Activated CD4-positive, alpha-beta T cell treated with anti-CD3 and anti-CD28 coated beads, Interleukin-2, amount 10 ng/mL, durations not matched to agents 24 days and 14 days (primary cell): ENCODE measurements at places on chromosomes 7 and 10. TPM values are rescaled to one million over a fixed set of nuclear protein-coding genes. Genes with fewer than 3 reads are reported as not detected.
A peak's percentile ranks its signal among the peaks of the same experiment; 100 is the strongest.

OPALIN gene
- total RNA-seq: not detected in 2 replicates

ADGRA1 gene
- total RNA-seq: not detected in 2 replicates

UNC5B gene
- total RNA-seq: 0.02 and 0.14 TPM in 2 replicates

CSGALNACT2 gene
- total RNA-seq: 24.7 and 25.9 TPM in 2 replicates

MYOF gene
- 23.8 and 25.4 TPM in 2 replicates for total RNA-seq

OR2A5 gene
- not detected in 2 replicates for total RNA-seq

GAD2 gene
- total RNA-seq: not detected in 2 replicates

PI4K2A gene
- 17.8 TPM in 2 replicates for total RNA-seq

CYP26C1 gene
- total RNA-seq: 0.07 and 0.12 TPM in 2 replicates

SFRP4 gene
- total RNA-seq: not detected in 2 replicates

LIPJ gene
- total RNA-seq: not detected in 2 replicates

- DNase-seq: no peak
Measured at GRCh38 chr7:1463676-1464223, 4.5 kb upstream of the MICALL2 start.

GRCh38 chr10:48879451-48879850 is 60.2 kb downstream of the LRRC18 start:
- peak; percentile 36 for DNase-seq

DNA sequence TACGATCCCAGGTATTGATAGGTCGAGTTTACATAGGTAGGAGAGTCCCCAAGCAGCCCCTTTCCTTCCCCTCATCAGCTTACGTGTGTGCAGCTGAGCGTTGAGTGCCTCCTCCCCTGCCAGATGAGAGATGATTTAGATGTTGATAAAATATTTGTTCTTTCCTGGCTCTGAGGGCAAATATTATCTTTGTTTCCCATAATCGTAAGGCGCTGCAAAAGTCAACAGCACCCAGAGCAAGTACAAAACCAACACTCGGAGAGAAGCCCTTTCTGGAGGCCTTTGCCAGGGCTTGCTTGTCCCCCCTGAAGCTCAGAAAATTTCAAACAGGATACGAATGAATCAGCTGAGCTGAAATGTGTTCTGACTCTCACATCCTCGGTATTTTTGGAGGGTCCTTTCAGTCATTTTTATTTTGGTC is 683.2 kb downstream of the LRMDA start:
- no peak for DNase-seq

GRCh38 chr7:41698726-41699125 is 4.2 kb downstream of the INHBA start:
- DNase-seq: no peak

DNA sequence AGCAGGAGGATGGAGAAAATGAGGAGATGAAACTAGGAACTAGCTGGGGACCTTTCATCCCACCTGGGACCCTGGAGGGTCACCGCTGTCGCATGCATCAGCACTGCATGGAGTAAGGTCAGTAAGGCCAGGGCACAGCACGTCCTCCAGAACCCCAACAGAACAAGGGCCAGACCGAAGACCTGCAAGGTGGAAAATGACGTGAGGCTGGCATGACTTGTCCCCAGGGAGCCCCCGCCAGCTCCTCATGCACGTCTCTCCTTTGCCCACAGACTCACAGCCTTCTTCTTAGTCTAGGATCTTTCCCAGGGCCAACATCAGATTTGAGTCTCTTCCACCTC is 4.7 kb downstream of the ZNF488 start:
- DNase-seq: no peak

DNA sequence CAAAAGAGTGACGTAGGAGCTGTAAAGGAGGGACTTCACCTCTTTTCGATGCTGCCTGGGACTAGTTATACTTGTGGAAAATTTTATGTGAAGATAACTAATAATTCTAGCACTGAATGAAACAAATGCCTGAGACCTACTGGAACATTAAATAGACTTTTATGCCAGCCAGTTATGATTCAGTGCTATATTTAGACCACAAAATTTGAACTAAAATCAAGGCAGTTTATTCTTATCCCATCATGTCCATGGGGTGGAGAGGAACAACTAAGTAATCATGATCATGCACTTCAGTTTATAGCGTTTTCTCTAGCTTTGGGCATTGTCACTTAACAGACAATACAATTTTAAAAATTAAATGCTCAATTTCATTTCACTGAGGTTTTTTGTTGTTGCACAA is 76.7 kb downstream of the ZEB1 start:
- DNase-seq: no peak

DNA sequence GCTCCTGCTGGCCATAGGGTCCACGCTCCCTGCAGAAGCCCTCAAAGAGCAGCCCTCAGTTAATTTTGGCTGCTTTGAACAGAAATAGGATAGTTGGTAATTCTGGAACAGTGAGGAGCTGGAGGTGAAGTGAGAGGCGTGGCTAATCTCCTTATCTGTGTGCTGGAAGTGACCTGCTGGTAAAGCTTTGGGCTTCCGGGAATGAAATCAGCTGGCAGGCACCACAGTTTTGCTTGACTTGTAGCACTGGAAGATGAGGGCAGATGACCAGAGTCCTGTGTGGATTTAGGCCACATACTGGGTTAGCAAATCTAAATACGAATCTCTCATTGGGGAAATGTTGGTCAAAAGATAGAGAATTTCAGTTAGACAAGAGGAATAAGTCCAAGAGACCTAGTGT is 10.2 kb downstream of the ATP6V0E2 start:
- DNase-seq: no peak

DNA sequence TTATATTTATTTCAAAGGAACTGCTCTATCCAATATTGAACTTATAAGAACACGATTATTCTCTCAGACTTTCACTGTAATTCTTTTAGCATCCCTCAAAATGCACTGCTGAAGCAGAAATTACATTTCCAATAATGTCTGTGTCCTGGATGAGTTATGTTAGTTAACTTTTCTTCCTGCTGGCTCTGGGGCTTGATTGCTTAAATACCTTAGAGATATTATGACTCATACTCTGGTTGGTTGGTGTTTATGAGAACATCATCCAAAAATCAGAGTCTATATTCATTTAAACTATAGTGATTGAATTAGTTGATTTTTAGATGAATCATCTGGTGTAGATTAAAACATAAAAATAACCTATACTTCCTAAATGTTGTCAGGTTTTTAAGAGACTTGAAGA is 246.3 kb upstream of the VWC2 start:
- DNase-seq: no peak

DNA sequence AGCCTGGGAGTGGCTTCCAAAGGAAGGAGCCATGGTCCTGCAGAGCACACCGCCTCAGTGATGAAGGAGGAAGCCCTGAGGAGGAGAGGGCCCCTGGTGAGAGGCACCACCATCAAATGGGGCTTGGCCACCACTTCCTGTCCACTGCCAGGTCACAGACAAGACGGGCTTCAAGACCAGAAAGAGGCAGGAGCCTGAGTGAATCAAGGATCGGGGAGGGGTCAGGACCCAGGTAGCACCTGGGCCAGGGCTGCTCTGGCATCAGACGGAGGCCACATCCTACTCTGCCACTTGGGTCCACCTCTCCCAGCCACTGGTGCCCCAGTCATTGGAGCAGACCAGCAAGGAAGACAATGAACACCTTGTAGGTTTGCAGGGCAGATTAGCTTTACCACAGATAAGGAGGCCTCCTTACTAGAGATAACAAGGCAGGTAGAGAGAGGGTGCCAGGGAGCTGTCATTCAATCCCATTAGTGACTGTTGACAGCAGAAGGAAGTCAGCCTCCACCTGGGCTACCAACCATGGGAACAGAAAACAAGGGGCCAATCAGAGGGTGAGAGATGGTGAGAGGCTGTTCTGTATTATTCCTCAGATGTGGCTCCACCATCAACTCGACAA is 143.4 kb downstream of the TNS3 start:
- no peak for DNase-seq

DNA sequence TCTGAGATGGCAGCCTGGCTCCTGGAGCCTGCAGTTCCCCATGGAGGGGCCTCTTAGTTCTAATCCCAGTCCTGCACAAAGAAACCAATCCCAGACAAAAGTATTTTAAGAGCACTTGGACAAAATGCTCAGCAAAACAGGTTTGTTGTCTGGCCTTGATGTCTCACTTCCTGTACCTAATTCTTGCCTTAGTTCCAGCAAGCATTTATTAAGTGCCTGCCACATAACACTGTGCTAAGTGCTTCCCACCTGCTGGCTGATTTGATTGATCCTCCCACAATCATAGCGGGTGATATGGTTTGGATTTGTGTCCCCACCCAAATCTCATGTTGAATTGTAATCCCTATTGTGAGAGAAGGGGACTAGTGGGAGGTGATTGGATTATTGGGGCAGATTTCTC is 65.7 kb upstream of the HABP2 start:
- DNase-seq: no peak

GRCh38 chr10:69958556-69958902 is 94.1 kb upstream of the MACROH2A2 start:
- no peak for DNase-seq

GRCh38 chr10:76303682-76304316 is 872.4 kb downstream of the LRMDA start:
- DNase-seq: peak; percentile 57

- DNase-seq: no peak
Measured at GRCh38 chr7:4845740-4846142, 16.1 kb downstream of the PAPOLB start.

- peak; percentile 69 for DNase-seq
Measured at GRCh38 chr7:11343818-11344413, 370.2 kb downstream of the PHF14 start.

- no peak for DNase-seq
Measured at GRCh38 chr10:108901781-108902618, 1021.3 kb downstream of the XPNPEP1 start.

- no peak for DNase-seq
Measured at GRCh38 chr10:116545122-116545521, 609 bp upstream of the PNLIP start.

- DNase-seq: no peak
Measured at GRCh38 chr7:7989133-7989532, 20.5 kb downstream of the GLCCI1 start.

DNA sequence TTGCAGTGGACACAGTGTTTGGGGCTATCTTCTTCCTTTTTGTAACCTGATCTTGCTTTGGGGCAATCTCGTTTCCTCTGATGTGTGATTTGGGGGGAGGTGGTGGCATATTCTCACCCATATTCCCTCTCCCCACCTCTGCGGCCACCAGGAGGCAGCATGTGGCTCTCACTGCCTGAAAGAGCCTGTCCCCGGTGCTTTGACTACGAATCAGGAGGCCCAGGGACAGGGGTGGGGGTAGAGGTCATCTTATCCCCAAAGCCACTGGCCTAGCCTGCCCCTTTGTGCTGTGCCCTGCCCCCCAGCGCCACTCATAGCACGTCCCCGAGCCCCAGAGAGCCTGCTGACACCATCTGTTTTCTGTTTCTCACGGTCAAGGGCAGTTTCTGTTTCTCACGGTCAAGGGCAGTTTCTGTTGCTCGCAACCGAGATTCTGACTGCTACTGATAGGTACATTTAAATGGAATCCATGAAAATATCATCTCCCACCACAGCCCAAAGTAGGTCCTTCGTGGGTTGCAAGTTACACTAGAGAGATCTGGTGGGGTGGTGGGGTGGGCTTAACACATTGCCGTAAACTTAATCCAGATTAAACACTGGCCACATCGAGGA is 28.2 kb downstream of the PHYH start:
- peak; percentile 83 for DNase-seq

DNA sequence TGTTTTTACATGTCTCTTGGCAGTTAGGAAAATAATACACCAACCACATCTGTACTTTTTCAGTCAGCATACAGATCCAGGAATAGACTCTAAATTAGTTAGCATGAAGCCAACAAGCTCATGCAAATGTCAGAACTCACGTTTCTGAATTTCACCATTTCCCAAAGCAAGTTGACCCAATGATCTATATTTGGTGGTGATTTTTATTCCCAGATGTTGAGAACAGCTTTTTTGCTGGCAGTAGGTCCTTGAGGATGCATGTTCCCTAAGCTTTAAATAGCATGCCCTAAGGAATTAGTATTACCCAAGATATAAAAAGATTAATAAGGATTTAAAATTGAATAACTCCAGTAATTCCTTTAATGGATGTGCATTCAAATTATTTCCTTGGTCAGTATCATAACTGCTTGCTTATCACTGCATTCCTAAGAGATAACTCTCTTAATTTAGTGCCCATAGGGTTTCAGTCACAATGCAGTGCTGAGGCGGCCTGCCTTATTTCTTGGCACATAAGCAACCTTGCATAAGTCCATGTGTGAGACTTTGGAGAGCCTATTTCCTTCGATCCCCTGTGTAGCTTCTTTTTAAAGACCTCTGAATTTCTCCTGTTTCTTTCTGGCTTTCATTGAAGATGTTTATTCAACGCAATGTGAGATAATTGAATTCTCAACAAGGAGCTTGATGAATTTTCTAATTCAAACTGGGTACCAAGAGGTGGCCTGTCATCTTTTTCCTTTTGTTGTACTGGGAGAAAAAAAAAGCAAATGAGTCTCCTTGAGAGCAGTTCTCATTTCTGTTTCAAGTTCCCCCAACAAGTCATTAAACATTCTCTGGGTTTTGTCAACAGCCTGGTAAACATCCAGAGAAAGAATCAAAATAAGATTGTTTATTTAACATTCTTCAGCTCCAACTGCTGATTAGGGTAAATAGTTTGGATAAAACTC is 135.3 kb upstream of the MEOX2 start:
- no peak for DNase-seq

GRCh38 chr7:151632750-151633515 is 113.2 kb upstream of the RHEB start:
- peak; percentile 89 for DNase-seq

DNA sequence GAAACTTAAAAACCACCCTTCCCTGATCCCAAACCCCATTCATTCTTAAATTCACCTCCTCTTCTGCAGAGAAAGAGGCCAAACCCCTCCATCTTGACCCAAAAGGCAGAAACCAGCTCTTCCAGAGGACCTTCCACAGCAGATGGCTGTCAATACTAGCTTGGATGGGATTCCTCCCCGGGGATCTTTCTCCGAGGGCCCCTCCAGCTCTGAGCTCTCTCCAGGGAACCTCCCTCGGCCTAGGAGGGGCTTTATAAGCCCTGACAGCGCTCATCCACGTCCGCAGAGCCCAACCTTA is 5.4 kb downstream of the TNRC18 start:
- no peak for DNase-seq
